HCT116 (cell line): ENCODE measurements at places on chromosomes 4 and X. TPM values are rescaled to one million over a fixed set of nuclear protein-coding genes. Genes with fewer than 3 reads are reported as not detected.

The ZNF275 gene
- 9.8 TPM for total RNA-seq

- DNase-seq, result no peak
These were observed 65.1 kb downstream of the LHFPL1 start for GRCh38 chrX:112614640-112615039.

GRCh38 chrX:24243692-24244091 is 70.2 kb downstream of the SUPT20HL2 start:
- DNase-seq, result no peak

- no peak for DNase-seq
These were observed 185.3 kb downstream of the MID1IP1 start for GRCh38 chrX:38986586-38986985.

DNA sequence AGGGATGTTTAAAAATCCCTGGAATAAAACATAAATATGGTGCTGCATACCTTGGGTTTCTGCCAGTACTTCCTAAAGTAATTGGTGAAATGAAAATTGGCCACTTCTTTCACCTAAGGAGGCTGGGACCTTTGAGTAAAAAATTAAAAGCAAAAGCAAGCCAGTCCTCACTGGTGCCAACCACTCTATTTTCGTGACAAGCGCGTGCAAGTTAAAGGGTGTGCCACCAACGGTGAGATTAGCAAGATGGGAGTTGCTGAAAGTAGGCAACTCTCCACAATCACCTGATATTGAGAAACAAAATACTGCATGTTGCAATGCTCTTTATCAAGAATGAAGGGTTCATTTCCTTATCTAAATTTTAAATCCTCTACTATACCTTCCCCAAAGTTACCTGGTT is 19.7 kb upstream of the RTL9 start:
- DNase-seq, result no peak

The SUPT20HL1 gene
- not detected for total RNA-seq

The NDNF gene
- 0.22 TPM for total RNA-seq

The BTK gene
- 0.37 TPM for total RNA-seq

- no peak for DNase-seq
These were observed 175.0 kb downstream of the MAPK10 start for GRCh38 chr4:86184901-86185285.
